ENCODE measurements at places on chromosomes 3 and 15. TPM values are rescaled to one million over a fixed set of nuclear protein-coding genes. Genes with fewer than 3 reads are reported as not detected.

CMTM7 gene
- total RNA-seq, result 13.7 TPM

SLC15A2 gene
- 2.0 TPM for total RNA-seq

CATSPER2 gene
- 2.3 TPM for total RNA-seq

BCL2A1 gene
- total RNA-seq, result 183 TPM

C15orf62 gene
- 0.24 TPM for total RNA-seq

CCR9 gene
- 2.3 TPM for total RNA-seq

DNA sequence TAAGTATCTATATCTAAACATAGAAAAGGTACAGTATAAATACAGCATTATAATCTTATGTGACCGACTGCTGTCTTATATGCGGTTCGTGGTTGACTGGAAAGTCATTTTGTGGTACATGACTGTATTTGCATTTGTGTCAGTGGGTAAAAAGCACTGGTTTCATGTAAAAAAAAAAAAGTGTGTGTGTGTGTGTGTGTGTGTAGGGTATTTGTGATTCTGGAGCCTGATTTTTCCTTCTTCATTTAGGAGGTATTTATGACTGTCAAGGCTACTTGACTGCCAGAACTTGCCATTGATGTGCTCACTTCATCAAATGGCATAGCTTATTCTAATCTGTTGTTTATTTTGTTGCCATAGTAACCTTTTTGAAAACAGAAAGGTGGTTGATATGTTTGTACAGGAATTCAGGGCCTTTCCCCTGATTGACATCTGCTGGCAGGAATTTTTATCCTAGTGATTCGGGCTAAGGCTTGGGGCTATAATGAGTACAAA is 63.2 kb downstream of the AKAP13 start:
- DNase-seq, result peak; percentile 76
- peaks cover 28% of the 10 kb centered on the region for H3K4me1 ChIP-seq
- no peaks in the 10 kb centered on the region for H3K27me3 ChIP-seq
- H3K4me3 ChIP-seq, result no peak overlapping the region

DNA sequence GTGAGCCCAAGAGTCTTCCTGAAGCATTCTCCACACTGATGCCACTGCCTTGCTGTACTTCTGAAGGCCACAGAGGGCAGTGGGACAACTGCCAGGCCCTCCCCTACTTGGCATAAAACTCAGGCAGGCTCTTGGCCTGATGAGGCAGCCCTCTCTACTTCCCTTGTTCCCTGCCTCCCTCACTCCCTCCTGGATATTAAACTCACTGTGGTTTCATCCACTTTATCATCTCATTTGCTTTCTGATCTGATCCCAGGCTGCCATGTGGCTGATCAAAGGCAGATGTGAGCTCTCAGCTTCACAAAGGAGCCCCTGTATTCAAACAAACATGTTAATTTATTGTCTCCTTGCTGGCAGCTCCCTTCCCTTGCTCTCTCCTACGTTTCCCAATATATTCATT is 533.5 kb downstream of the IGSF11 start:
- H3K36me3 ChIP-seq, result no peaks in the 10 kb centered on the region
- H3K27me3 ChIP-seq, result no peaks in the 10 kb centered on the region
- H3K4me3 ChIP-seq, result no peak overlapping the region
- H3K4me1 ChIP-seq, result no peaks in the 10 kb centered on the region
- no peak overlapping the region for H3K27ac ChIP-seq

GRCh38 chr3:181292984-181293383 is 303.4 kb upstream of the DNAJC19 start:
- no peaks in the 10 kb centered on the region for H3K4me1 ChIP-seq
- H3K36me3 ChIP-seq, result no peaks in the 10 kb centered on the region
- DNase-seq, result no peak

DNA sequence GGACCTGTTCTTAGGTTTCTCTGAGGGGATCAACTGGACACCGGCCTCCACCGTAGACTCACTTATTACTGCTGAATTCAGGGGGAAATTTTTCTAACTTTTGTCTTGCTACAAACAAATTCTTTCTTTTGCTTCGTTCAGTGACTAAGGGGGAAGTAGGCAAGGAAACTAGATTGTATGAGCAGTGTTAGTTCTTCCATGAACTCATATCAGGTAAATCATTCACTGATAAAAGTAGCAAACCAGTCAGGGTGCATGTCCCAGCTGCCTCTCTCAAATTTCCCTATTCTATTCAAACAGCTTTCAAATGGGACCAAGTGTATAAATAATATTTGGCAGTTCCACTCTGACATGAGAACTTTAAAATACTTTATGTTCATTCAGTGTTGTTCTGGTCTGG is 7.3 kb upstream of the CCDC13 start:
- H3K27ac ChIP-seq, result no peak overlapping the region
- no peaks in the 10 kb centered on the region for H3K4me1 ChIP-seq
- no peak overlapping the region for H3K4me3 ChIP-seq
- H3K36me3 ChIP-seq, result no peaks in the 10 kb centered on the region
- DNase-seq, result no peak

DNA sequence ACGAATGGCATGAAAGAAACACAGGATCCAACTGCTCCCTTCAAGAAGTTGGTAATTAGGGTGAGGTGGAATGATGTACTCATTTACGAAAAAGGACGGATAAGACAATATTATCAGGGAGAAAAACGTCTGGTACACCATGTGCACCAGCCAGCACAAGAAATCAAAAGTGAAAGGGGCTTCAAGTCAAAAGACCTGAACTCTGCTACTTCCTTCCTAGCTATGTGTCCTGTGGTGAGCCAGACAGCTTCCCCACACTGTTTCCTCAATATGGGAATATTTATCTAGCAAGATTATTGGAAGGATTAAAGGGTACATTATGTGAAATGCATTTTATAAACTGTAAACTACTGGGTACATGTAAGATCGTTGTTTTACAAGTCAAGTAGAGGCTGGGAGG is 33.9 kb downstream of the RAB27A start:
- H3K36me3 ChIP-seq, result no peaks in the 10 kb centered on the region
- DNase-seq, result no peak
- H3K27me3 ChIP-seq, result no peaks in the 10 kb centered on the region

DNA sequence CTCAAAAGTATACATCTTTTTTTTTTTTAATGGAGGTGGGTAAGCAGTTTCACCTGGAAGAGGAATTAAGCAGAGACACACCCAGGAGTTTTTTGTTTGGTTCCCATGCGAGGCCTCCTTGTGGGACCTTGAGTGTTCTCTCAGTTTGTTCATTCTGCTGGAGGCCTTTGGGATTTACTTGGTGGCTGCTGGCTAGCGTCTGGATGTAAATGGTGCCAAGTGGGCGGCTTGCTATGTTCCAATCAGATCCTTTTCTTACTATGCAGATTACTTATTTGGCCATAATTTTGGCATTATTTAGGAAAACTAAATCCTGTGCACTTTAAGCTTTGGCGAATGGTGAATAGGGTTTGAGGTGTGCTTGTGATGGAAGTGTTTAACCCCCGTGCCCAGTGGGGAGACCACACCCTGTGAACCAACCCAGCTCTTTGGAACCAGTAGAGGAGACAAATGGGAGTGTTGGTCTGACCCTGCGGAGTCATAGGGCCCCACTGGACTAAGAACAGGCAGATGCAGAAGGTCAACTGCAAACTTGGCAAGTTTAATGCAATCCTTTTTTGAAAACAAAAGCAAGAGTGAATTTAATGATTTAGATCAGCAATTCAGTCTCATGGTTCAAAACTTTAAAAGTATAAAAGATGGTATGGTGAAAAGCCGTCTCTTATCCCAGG is 79.4 kb downstream of the EBLN2 start:
- no peak overlapping the region for H3K4me3 ChIP-seq
- H3K27me3 ChIP-seq, result no peaks in the 10 kb centered on the region
- no peaks in the 10 kb centered on the region for H3K4me1 ChIP-seq
- no peak for DNase-seq
- H3K27ac ChIP-seq, result no peak overlapping the region
- H3K36me3 ChIP-seq, result no peaks in the 10 kb centered on the region

DNA sequence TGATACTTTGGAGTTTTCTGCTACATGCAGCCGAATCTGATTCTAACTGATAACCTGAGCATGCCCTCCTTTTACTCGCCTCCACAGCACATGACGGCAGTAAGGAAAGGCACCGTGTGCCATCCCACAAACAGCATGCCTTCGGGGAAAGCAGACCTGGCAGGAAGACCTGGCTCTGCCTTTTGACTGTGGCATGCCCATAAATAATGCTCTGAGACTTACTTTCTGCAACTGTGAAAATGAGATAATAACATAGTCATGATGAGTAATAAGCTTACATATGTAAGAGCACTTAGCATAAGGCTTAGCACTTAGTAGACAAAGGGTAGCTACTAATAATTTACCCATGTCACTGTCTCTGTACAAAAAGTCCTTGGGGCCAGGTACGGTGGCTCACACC is 32.9 kb downstream of the MTHFS start:
- no peaks in the 10 kb centered on the region for H3K27me3 ChIP-seq
- peaks cover 1% of the 10 kb centered on the region for H3K36me3 ChIP-seq
- H3K4me3 ChIP-seq, result no peak overlapping the region
- H3K27ac ChIP-seq, result no peak overlapping the region

GRCh38 chr3:129013491-129013891 is 12.4 kb downstream of the EFCC1 start:
- H3K4me1 ChIP-seq, result peaks cover 19% of the 10 kb centered on the region
- DNase-seq, result no peak
- H3K27me3 ChIP-seq, result no peaks in the 10 kb centered on the region
- no peaks in the 10 kb centered on the region for H3K36me3 ChIP-seq

DNA sequence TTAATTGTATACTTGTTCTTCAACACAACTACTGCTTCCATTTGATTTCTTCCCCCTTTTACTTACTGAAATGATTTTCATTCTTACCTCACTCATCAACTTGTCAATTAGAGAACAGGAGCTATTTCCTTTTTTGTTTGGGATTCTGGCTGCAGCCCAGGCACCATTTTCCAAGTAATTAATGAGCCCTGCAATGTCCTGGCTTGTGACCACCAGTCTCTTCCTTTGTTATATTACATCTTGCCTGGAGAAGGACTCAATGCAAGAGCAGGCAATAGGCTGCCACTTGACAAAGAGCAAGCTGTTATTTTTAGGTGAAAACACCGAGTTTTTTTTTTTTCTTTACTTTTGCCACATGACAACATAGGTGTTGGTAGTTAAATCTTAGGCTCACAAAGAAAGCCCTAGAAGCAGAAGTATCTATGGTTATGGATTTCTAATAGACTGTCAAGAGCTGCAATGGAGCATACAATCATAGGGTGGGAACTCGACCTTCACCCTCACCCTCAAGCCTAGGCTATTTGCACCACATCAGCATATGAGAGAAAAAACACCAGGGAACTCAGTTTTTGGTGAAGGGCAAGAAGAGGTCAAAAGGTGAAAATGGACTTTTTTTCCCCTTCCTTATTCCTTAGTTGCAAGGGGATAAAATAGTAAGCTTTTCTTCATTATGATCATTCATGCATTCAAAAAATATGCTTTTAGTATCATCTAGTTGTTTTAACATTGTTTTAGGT is 114.9 kb downstream of the TNIK start:
- no peak overlapping the region for H3K4me3 ChIP-seq
- H3K27me3 ChIP-seq, result no peaks in the 10 kb centered on the region
- H3K36me3 ChIP-seq, result peaks cover 16% of the 10 kb centered on the region
- DNase-seq, result no peak

- no peak overlapping the region for H3K4me3 ChIP-seq
- no peak for DNase-seq
- H3K27ac ChIP-seq, result no peak overlapping the region
- no peaks in the 10 kb centered on the region for H3K4me1 ChIP-seq
- H3K36me3 ChIP-seq, result no peaks in the 10 kb centered on the region
These were observed 232.9 kb downstream of the ADAMTS17 start for GRCh38 chr15:100108846-100109245.

- no peak for DNase-seq
- peaks cover 20% of the 10 kb centered on the region for H3K4me1 ChIP-seq
- no peaks in the 10 kb centered on the region for H3K27me3 ChIP-seq
These were observed 3.0 kb downstream of the ISLR start for GRCh38 chr15:74176262-74177214.
